RPMI7951 (cell line): ENCODE measurements at places on chromosomes 7 and 10. TPM values are rescaled to one million over a fixed set of nuclear protein-coding genes. Genes with fewer than 3 reads are reported as not detected.
A peak's percentile ranks its signal among the peaks of the same experiment; 100 is the strongest.

Gene AKR1D1
- total RNA-seq, result not detected in 2 replicates

Gene SPDYE16
- total RNA-seq, result not detected in 2 replicates

Gene MRPS24
- total RNA-seq, result 190 and 247 TPM in 2 replicates

Gene DGKI
- total RNA-seq, result 3.2 and 4.0 TPM in 2 replicates

Gene FAM171A1
- 3.5 and 3.6 TPM in 2 replicates for total RNA-seq

Gene ALOX5
- 0.10 TPM in 1 of 2 replicates, not detected in the other for total RNA-seq

Gene SPACDR
- 0.39 TPM in 1 of 2 replicates, not detected in the other for total RNA-seq

Gene SPDYE9
- not detected in 2 replicates for total RNA-seq

Gene BRAF
- total RNA-seq, result 12.7 and 12.8 TPM in 2 replicates

Gene SND1
- total RNA-seq, result 148 and 159 TPM in 2 replicates

Gene NCF1
- total RNA-seq, result not detected in 2 replicates

DNA sequence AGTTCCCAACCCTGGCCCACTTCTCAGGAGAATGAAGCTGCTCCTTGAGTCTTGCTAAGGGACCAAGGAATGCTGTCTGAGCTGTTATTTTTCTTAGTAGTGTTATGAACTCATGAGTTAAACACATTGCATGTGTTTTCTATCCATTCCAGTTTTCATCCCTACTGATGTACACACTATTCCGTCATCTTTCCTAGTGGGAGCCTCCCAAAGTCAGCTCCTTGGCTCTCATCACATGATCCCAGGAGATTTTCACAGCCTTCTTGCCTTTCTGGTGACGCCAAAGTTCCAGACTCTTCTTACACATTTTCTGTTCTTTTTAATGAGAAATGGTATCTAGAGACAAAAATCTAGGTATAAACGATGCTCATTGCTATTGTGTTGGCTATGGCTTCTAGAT lies 8.4 kb upstream of the C10orf71 start:
- DNase-seq, result no peak

DNA sequence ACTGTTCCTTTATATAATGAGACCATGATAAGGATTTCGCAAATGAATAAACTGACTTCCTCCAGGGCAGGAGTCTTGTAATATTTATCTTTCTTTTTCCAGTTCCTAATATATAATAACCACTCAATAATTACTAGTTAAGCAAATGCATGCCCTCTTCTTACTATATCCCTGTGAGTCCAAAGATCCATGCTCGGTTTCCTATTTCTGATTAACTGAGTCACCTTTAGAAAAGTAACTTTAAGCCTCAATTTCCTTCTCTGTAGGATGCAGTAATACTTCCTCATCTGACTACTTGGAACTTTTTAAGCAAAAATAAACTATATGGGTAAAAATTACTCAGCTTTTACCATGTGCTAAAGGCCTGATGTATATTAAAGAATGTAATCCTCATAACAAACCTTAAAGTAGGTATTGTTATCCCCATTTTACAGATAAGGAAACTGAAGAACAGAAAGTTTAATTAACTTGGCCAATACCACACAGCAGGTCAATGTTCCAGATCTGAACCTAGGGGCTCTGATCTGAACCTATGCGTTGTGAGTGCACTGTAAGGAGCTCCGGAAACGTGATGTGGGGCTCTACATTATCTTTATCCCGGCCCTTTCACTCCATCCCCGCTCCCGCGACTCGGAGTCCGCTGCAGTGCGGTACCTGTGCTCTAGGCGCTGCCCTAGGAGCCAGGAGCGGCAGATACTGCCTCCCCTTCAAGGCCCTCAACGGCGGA lies 458 bp downstream of the COX15 start:
- no peak for DNase-seq

- DNase-seq, result no peak
Observed at GRCh38 chr7:25091779-25092178, 33.3 kb downstream of the CYCS start.

GRCh38 chr10:63819753-63820329 lies 298.6 kb downstream of the REEP3 start:
- peak; percentile 55 for DNase-seq

GRCh38 chr10:110824660-110825059 lies 47.1 kb upstream of the PDCD4 start:
- no peak for DNase-seq

DNA sequence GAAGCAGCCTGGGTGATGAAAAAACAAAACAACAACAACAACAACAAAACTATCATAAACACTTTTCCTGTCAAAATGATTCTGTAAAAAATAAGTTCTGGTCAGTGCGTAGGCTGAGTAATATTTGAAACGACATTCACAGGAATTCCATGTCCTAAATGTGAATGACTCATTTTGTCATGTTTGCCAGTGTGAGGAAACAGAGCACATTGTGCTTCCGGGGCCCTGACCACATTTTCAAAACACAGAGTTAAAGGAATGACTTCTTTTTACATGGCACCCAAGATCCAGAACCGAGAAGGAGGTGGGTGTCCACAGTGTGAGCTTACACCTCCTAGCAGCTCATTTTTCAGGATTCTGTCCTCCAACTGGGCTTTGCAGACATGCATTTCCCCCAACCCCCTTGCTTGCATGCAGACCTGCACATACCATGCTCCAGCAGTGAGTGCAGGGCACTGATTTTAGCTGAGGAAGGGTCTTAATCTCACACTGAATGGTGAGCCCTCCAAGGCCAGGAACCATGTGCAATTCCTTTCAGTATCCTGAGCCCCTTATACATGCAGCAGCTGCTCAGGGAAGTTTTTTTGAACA lies 3.0 kb downstream of the CLRN3 start:
- DNase-seq, result peak; percentile 76

DNA sequence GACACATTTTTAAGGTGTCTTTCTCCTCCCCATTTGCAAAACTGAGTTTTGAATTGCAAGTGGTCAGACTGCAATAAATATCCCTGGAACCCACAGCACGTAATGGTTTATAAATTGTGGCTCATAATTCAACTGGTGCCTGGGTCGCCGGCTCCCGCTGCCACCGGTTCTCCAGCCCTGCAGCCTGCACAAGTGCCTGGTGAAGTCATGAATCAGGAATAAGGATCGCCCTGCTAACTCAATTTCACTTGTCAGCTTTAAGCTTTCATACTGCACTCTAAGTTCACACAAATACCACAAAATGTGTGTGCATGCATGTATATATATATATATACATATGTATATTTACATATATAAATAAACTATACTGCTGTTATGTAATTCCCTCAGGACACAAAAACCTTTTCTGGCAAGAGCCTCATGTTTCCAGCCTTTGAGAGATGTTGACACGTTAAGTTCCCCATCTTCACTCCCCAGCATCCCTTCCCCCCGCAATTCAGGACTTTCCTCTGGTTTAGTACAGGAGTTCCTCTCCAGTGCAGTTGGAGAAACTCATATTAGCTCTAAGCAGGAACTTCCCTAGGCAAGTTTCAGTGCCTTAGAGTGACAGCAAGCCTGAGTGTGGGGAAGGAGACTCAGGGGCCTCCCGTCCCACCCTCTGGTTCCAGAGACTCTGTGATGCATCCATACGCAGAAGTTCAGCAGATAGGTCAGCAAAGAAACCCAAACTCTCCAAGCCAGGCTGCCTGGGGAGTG lies 129.2 kb upstream of the UNC5B start:
- DNase-seq, result no peak

GRCh38 chr10:29926693-29927048 lies 132.7 kb downstream of the JCAD start:
- peak; percentile 79 for DNase-seq

DNA sequence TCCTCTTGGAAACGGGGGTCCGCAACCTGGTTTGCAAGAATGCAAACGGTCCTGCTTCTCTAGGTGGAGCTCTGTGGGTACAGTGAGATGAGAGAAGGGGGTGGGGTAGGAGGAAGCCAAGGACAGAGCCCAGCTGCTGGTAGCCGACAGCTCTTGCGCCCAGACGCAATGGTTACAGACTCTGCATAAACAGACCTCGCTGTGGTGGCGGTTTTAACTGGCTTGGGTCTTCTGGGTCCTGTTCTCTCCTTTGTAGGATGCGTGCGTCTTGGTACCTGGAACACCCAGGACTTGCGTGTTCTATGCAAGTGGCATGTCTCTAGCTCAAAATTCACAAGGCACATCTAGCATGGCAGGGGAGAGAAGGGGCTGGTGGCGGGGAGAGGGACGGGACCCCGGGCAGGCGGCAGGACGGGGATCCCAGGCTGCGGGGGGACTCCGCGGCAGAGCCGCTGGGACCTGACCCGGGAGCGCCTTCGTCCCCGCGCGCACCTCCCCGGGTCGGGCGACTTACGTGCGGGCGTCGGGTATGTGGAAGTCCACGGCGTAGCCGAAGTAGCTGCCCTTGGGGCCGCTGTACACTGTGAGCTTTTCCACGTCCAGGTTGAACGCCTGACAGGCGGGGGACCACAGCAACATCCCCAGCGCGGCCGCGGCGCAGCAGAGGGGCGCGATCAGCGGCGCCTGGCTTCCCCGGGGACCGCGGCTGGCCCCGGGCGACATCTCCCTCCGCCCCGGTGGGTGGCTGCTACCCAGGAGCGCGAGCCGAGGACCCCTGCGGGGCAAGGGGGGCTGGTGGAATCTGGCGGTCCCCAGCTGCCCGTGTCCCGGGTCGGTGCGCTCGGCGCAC lies 448 bp downstream of the ITGA8 start:
- DNase-seq, result no peak

DNA sequence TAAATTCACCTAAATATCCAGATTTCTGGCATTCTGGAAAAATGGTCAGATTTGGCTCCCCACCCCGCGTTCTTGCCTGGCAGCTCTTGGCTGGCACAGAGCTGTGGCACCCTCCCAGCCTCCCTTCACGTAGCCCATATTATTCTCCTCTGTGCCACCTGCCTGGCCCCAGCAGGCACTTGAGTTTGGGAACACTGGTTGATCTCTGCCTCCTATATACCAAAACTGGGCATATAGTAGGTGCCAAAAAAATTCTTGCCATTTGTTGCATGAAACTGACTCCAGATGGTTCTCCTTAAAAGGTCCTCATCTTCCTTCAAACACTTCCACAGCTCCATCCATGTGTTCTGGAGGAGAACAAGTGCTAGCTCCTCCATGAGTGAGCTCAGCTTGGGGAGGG lies 167.0 kb downstream of the RPS24 start:
- no peak for DNase-seq

DNA sequence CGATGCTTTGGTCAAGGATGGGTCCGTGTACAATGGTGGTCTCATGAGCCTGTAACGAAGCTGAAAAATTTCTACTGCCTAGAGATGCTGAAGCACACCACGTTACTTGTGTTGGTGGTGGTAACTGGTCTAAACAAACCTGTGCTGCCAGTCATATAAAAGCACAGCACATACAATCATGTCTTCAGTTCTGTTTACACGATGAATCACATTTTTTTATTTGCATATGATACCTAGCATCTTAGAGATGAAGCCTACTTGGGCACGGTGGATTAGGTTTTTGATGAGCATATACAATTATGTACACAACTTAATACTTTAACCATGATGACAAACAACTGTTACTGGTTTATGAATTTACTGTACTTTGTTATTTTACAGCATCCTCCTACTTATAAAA lies 201.0 kb downstream of the ZMYND11 start:
- no peak for DNase-seq

DNA sequence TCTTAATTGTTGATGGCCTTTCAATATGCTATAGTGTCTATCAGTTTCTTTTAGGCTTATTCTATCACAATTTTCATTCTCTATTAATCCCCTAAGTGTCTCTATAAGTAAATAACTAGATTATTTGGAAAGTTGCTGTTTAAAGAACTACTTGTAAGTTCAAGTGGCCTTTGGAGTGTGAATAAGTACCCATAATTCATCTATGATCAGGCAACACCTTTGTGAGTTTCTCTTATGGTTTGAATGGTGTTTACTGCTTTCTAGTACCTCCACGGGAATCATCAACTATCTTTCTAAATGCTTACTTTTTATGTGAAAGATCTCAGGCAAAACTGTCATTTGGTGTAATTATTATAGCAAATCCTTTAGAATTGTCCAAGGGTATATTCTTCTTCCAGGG lies 166.7 kb downstream of the POU6F2 start:
- no peak for DNase-seq

DNA sequence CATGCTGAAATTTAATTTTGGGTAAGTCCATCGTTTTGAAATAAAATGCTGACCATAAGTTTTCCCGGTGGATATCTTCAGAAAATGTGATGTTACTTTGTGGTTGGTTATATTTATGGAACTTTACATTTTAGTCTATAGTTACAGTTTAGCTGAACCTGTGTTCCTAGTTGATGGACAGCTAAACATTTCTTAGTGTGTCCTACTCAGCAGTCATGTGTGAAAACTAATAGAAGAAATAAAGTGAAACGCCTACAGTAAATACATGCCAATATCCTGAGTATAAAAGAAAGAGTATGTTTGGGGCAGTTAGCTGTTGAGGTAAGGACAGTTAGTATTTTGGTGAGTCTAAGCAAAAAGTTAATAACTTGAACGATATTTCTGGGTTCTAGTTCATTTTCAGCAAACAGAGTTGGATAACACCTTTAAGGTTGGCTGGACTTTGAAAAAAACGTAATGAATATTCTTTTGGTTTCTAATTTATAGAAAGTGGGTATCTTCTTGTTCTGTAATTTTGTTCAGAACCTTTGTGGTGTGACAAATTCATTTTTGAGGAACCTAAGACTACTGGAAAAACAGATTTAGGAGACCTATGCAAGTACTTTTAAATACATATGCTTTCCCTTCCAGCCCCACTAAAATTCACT lies 28.7 kb downstream of the LCOR start:
- DNase-seq, result no peak

DNA sequence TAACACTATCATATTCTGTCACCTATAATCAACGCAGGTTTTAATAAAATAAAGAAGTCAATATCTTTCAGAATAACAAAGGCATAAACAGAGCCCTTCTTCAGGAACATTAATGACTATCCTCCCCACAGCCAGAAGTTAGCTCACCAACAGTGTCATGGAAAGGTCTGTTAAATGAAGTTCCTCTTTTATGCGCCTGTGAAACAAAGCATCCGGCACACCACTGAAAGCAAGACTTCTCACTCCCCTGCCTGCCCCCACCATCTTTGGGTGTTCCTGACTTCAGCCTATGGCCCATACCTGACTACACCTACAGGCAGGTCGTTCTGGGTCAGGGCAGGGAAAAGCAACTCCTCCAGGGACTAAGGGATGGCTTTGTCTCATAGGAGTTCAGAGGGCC lies 205.4 kb downstream of the FANK1 start:
- DNase-seq, result no peak

DNA sequence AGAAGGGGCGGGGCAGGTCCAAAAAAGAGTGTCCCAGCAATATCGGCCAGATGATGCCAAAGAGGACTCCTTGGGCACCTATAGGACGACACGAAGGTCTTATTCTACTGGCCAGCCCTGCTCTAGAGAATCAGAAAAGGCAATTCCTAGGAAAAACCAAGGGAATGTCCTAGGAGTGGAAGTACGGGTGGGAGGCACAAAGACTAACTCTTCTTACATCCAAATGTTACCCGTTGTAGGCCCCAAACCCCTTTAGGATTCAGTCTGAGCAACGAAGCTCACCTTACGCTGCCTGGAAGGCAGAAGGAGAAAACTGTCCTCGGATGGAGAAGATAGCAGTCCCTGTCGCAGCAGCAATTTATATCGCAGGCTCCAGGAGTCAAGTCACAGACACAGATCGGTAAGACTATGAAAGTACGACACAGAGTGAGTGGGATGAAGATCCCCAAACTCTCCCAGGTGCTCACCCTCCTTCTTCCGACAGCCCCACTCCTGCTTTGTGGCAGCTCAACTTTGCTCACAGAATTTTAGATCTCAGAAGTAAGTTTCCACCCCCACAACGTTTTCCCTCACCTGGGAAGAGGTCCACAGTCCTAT lies 558 bp downstream of the TCTN3 start:
- no peak for DNase-seq

GRCh38 chr10:127908106-127908958 lies 1.4 kb downstream of the PTPRE start:
- peak; percentile 98 for DNase-seq

GRCh38 chr10:67015225-67015624 lies 89.4 kb downstream of the LRRTM3 start:
- DNase-seq, result peak; percentile 2
